ENCODE measurements at places on chromosomes 2 and 18.
A peak's percentile ranks its signal among the peaks of the same experiment; 100 is the strongest.

DNA sequence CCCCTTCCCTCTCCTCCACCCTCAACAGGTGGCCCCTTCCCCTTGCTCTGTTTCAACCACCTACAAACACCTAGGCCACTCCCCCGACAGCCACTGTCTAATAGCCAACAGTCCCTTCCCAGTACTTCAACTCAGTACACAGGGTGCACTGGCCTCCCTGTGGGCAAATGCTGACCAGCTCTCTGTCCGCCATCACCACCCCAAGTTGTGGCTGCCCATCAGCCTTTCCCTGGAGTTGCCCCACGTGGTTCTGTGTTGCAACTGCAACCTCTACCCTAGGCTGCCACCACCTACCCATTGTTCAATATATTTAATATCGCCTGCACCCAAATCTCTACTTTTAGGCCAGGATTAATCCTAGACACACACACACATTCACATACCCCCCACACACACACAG lies 173.5 kb downstream of the MREG start:
- no peak for DNase-seq

GRCh38 chr2:109155553-109156451 lies 26.8 kb downstream of the SH3RF3 start:
- DNase-seq, result no peak

DNA sequence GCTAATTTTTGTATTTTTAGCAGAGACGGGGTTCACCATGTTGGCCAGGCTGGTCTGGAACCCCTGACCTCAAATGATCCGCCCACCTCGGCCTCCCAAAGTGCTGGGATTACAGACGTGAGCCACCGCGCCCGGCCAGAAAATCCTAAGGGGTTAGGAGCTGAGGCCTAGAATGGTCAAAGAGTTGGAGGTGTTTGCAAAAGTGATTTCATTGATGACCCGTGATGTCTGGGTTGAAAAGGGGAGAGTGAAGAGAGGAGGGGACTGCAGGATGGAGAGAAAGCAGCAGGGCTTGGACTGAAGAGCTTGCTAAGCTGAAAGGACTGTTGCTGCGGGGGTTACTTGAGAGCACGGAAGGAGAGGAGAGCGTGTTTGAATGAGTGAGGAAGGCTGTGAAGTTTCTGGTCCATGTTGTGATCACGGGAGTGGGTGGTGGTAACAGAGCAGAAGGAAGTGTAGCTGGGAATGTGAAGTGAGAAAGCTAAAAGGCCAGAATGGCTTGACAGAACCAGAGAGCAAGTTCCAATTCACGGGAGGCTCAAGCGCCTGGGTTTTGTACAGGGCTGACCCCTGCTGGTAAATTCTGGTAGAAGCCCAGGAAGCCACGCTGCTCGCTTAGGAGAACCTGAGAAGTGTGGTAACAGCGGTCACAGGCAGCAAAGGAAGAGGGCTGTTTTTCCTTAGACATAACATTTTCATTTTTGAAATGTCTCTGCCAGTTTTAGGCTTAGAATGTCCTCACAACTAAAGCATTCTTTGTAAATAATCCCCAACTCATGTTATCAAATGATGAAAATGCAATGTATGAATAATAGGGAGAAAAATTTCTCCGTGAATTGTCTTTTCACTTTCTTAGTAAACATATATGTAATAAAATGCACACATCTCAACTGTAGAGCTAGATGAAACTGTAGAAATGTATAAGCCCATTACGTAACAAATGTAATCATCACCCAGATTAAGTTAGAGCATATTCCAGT lies 40.5 kb upstream of the ACTR2 start:
- peak; percentile 46 for DNase-seq

GRCh38 chr2:43540021-43540779 lies 55.6 kb downstream of the THADA start:
- no peak for DNase-seq

- no peak for DNase-seq
Measured at GRCh38 chr2:106147159-106147558, 46.9 kb downstream of the UXS1 start.

DNA sequence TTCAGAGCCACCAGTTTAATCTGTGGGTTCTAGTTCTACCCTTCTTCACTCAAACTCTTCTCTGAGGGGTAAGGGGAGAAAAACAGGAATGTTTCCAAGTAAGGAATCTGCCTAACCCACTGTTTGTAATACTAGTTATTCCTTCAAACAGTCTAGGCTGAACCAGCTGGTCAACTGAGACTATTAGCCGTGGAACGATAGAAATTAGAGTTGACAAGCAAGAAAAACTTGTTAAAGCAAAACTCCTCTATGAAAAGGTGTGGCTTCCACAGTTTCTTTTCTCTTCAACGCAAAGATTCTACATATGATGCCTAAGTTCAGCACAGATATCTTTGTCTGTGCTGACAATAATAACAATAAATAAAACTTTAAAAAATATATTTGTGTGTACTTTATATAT lies 11.5 kb downstream of the PAIP2B start:
- no peak for DNase-seq

- no peak for DNase-seq
Measured at GRCh38 chr2:160214461-160215445, 14.7 kb upstream of the ITGB6 start.

- no peak for DNase-seq
Measured at GRCh38 chr18:37710726-37711125, 145.1 kb upstream of the CELF4 start.

GRCh38 chr2:210072493-210072892 lies 70.1 kb downstream of the RPE start:
- no peak for DNase-seq

DNA sequence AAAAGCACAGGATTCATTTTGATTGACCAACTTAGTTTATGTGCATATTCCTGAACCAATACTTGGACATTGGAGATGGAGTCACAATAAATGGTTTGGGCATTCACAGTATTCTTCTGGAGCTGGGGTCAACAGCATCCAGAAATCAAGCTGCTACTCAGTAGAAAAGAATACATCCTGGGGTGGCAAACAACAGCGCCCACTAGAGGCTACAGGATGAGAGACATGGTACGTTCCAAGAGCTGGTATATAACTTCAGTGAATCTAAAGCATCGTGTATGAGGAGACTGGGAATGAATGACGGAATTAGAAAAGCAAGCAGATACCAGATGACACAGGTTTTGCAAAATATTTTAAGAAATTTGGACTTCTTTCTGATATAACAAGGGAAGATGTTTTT lies 142.9 kb upstream of the FIGN start:
- no peak for DNase-seq

GRCh38 chr18:61333746-61334490 lies 688 bp downstream of the CDH20 start:
- no peak for DNase-seq

GRCh38 chr18:41153871-41154270 lies 801.2 kb upstream of the PIK3C3 start:
- DNase-seq, result no peak

- DNase-seq, result no peak
Measured at GRCh38 chr2:3641181-3641580, 16.8 kb upstream of the ALLC start.

DNA sequence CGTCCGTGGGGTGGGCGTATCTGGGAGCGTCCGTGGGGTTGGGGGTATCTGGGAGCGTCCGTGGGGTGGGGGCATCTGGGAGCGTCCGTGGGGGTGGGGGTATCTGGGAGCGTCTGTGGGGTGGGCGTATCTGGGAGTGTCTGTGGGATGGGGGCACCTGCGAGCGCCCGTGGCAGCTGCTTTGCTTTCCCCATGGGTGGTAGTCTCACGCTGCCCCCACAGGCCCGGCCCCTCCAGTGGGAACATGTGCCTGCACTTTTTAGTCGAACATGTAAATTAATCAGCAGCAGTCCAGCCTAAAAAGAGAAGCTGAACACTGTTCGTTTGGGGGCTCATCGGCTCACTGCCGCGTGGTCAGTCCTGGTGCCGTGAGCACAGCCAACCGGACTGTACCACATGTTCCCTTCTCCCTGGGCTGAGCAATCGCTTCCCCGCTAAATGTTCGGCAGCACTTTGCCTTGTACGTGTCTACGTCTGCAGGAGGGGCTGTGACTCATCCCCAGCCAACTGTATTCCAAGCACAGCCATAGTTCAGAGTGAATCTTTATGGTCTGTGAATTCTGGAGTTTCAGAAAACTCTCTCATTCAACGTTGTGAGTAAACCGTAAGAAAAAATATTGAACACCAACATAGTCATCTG lies 271.5 kb downstream of the AGAP1 start:
- DNase-seq, result no peak

GRCh38 chr2:134098321-134098720 lies 155.6 kb upstream of the MGAT5 start:
- no peak for DNase-seq

- DNase-seq, result no peak
Measured at GRCh38 chr18:574865-575645, 5.1 kb upstream of the CETN1 start.

GRCh38 chr2:160967523-160967922 lies 192.7 kb upstream of the TANK start:
- no peak for DNase-seq

DNA sequence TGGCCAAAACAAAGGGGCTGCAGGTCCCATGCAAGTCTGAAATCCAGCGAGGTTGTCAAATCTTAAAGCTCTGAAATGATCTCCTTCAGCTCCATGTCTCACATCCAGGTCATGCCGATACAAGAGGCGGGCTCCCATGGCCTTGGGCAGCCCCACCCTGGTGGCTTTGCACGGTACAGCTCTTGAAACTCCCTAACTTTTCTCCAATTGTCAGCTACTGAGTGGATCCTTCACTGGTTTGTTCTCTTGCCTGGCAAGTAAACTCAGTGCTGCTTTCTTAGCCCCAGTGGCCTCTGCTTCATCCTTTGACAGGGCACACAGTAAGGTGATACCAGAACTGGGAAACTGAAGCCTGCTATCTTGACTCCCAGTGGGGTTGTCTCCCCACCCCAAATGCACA lies 26.3 kb downstream of the SERPINB13 start:
- DNase-seq, result no peak

DNA sequence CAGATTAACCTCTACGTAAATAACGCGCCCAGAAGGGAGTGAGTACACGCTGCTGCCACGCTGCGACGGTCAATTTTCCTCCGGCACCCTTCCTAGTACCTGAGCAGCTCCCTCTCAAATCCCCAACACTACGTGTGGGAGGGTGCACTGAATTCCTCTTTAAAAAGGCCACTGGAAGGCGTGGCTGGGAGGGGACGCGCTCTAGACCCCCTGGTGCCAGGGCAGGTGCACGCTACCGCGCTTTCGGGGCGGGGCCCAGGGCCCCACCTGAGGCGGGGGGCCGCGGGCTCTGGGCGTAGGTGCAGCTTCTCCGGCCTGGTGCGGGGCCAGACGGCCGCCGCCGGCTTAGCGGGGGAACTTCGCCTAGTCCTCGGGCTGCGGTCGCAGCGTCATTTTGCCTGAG lies 668 bp upstream of the ANKRD12 start:
- no peak for DNase-seq

DNA sequence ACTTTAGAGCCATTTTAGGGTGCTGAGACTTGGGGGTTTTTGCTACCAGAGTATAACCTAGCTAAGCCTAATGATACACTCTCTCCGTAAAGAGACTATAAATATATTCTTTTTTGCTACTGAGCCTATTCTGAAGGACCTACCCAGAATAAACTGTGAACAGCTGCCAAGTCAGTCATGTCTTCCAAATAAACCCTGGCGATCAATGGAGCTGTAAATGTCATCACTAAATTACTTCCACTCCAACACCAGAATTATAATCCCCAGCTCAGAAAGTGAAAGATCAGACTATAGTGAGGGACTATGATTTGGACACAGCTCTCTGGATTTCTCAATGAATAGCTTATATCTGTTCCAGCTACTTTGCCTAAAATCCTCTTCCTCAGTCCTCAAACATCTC lies 178.9 kb downstream of the METTL4 start:
- DNase-seq, result no peak

- DNase-seq, result no peak
Measured at GRCh38 chr2:11567631-11568031, 33.8 kb downstream of the GREB1 start.
